ENCODE measurements at places on chromosomes 3 and 15.

DNA sequence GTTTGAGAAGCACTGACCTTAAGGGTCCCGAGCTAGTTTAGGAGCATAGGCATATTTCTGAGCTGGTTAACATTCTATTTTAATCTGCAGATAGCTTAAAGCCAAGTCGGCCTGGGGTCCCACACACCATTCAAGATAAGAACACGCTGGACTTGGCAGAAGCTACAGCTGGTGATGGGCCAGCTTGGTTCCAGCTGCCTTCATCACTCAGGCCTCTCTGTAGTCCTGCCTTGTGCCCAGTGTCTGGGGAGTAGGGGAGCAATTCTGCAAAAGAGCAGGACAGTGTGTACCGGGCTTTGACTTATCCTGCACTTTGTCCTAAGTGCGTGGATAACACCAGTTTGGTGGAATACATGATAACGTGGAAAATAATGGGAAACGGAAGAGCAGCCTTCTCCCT, 164.5 kb downstream of the MEGF11 start:
- no peak for DNase-seq

DNA sequence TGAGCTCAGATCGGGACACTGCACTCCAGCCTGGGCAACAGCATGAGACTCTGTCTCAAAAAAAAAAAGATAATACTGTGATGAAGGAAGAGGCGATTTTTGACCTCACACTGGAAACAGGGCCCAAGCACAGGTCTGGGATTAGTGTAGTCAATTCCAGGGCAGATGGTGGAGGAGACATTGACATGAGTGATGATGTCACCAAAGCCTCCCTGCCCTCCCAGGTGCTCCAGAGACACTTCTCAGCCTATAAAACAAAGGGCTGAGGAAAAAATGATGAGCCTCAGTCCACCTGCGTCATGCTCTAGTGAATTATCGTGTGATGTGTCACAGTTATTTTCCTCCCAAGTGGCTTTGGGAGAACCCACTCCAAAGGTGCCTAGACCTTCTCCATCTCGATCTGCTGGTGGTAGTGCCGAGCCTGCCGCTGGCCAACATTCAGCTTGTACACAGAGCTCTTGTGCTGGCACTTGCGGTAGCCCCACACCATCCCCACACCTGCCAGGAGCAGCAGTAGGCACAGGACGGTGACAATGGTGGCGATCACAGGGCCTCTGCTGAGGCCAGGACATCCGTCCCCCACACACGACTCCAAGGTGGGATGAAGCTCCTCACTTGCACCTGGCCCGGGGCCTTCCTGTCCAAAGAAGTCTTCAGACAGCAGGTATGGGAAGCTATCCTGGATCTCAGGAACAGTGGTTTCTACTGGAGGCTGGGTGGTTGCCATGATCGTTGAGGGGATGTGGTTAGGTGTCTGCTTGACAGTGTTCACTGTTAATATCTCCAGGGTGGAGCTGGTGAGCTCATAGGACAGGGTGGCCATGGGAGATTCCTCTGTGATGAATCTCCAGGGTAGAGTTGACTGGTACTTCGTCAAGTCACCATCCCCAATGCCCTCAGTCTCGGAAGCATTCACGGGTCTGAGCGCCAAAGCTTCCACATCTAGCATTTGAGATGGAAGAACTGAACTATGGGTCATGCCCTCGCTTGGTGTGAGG, 38.8 kb downstream of the CRTAP start:
- no peak for DNase-seq

DNA sequence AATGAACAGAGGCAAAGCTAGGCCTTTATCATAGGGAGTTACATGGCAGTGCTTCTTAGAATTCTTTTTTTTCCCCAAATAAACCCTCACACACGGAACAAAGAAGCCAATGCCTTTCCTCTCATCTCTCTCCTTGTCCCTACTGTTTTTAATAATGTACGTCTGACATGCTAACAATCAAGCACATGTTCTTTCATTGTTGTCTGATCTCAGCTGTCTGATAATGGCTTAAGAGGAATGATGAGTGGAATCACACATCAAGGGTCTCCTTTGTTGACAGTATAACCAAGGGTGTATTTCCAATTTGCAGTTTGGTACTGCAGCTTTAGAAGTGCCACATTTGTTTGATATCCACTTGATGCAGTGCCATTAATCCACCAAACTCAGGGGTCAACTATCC, 34.8 kb upstream of the EPHA3 start:
- DNase-seq = no peak

DNA sequence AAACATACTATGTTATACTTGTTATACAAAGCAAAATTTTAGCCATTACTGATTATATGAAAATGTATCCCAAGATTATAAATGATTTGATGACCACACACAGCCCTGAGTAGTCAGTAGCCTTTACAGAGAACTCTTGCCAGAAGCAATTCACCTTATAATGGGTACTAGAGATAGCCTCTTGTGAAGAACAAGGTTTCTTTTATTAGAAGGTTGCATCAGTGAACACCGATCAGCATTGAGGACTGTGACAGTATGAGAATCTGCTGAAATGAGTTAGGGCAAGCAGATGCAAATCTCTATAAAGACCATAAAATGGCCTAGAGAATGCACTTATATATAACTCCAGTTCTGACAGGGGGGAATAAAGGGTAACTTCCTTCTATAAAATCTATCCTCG, 10.1 kb downstream of the CDC25A start:
- no peak for DNase-seq

DNA sequence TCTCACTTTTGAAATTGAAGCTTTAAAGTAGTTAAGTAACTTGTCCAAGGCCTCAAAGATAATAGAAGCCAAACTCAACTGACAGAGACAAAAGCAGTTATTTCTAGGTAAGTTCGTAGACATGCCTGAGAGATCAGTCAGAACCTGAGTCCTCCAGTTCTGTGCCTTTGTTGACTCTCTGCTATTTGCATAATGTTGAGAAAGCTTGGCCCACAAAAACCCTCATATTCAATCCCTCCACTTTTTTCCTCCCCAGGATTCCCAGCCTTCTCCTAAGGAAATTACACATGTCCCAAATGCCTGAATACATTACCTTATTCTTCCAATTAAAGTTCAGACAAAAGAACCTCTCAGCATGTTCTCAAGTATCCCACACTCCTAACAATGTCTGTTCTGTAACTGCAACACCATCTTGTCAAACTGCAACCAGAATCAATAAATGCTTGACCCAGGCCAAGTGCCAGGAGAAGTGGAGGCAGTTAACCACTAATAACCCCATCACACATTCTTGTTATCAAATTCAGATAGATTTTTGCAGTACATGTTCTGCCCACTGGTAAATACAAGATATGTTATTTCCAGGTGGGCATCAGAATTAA, 217.8 kb downstream of the LRRC3B start:
- DNase-seq = no peak

- DNase-seq = no peak
These were observed at the start of gene GABRA5 for GRCh38 chr15:26866298-26867199. TSS of gene GABRA5 (plus strand) at chr15:26867062. CDS start at chr15:26869249, 2,187 bp downstream.

GRCh38 chr3:166734734-166735133, 645.4 kb downstream of the ZBBX start:
- no peak for DNase-seq

DNA sequence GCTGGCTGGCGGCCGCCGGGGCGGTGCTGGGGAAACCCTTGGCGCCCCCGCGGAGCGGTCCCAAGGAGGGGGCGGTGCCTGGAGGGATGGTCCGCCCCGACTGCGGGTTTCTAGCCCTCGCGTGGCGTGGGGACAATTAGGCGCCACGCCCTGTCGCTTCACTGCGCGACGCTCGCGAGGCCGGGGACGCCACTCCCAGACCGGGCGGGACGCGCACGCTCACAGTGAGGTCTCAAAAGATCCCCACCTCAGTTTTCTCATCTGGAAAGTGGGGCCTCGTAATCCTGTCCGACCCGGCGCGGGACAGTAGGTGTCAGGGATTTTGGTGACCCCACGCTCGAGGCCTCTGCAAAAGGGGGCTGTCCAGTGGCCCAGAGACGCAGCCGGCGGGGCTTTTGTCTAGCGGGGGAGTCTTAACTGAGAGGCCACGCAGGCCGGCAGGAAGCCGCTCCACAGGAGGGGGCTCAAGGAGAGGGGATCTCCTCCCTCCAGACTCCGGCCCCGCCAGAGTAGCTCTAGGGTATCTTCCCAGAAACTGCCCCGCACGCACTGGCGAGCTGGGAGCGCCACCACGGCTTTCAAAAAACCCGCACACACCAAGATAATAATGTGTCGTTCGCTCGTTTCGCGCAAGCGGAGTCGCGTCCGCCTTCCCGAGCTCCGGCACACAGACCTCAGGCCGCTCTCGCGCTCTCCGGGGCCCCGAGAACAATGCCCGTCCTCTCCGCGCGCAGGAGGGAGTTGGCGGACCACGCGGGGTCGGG, 710 bp upstream of the CLK3 start:
- DNase-seq = peak; percentile 88

GRCh38 chr3:49563040-49563578, 8.8 kb downstream of the BSN start:
- DNase-seq = no peak

DNA sequence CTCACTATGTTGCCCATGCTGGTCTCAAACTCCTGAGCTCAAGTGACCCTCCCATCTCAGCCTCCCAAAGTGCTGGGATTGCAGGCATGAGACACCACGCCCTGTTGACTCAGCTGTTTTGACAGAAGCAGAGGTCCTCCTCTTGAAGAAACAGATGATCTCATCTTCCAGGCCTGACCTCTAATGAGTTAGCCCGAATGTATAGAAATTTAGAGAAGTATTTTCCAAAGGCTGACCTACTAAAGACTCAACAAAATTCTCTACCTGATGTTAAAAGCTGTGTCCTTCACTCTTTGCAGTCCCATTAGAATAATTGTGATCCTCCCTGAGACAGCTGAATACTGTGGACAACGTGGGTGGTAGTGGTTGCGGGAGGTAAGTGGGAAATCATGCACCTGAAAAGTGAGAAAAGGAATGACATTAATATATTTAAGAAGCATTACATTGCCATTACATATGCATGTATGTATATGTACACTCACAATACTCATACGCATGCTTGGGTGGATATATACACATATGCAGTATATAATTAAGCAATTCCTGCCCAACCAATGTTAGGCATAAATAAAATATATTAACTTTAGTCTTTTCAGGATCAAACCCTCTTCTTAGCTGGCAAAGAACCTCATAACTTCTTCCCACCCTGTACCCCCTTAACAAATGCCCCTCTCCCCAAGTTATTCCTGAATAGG, 204.6 kb upstream of the NR2F2 start:
- no peak for DNase-seq
